ENCODE measurements at places on chromosomes 3 and 15.

GRCh38 chr15:92663250-92663951, 7.8 kb upstream of the FAM174B start:
- no peak for DNase-seq

DNA sequence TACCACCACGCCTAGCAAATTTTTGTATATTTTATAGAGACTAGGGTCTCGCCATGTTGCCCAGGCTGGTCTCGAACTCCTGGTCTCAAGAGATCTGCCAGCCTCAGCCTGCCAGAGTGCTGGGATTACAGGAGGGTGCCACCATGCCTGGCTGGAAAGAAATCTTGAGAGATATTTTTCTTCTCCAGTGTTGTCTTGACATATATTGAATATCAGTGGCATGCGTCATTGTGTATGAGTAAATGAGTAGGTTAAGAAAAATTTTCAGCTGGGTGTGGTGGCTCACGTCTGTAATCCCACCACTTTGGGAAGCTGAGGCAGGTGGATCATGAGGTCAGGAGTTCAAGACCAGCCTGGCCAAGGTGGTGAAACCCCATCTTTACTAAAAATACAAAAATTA, 3.5 kb upstream of the PIF1 start:
- no peak for DNase-seq

DNA sequence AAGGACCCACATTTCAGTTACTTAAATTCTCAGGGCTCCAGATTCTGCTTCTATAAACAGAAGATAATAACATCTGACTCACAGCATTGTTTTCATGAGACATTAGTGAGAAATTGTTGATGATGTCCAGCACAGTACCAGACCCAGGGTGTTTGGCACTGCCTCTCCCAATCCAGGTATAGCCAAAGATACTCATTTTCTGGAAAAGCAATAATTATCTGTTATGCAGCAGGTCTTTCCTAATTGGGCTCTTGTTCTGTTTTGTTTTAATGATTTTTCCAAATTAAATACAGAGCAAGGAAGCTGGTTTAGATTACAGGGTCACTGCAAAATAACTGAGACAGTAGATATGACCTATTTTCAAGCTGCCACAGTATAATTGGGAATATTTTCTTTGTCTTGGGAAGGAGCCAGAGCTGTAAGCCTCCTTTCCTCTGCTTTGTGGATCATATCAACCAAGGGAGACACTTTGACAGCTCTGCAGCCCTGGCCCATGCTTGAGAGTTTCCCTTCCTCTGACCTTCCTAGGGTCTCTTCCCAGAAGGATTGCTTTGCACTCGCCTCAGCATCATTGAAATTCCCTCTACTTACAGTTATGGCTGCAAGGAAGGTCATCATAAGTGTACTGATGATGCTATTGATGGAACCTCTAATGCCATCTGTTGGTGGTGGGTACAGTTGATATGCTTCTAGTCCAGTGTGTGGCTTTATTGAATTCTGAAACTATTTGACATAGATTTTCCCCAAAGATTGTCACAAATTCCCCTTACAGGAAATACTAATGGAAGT, 522.4 kb upstream of the ADAMTS9 start:
- no peak for DNase-seq

GRCh38 chr3:11991751-11992150, 12.4 kb upstream of the SYN2 start:
- DNase-seq = no peak

GRCh38 chr3:74267131-74267530, 347.3 kb downstream of the CNTN3 start:
- DNase-seq = no peak

DNA sequence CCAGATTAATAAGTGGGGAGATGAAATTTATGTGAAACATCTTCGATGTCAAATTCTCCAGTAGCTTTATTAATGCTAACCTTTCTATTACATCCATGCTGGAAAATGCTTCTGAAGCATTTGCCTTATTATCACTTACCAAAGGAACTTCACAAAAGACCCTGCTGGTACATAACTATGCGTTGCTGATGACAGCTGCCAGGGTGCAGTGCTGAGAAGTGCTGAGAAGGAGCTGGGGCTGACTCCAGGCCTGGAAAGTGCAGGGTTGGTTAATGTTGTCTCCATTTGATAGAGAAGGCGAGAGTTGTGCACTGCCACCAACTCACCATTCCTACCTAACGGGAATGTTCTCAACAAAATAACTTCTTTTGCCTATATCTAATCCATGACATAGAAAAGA, 736.0 kb upstream of the NR2F2 start:
- no peak for DNase-seq

DNA sequence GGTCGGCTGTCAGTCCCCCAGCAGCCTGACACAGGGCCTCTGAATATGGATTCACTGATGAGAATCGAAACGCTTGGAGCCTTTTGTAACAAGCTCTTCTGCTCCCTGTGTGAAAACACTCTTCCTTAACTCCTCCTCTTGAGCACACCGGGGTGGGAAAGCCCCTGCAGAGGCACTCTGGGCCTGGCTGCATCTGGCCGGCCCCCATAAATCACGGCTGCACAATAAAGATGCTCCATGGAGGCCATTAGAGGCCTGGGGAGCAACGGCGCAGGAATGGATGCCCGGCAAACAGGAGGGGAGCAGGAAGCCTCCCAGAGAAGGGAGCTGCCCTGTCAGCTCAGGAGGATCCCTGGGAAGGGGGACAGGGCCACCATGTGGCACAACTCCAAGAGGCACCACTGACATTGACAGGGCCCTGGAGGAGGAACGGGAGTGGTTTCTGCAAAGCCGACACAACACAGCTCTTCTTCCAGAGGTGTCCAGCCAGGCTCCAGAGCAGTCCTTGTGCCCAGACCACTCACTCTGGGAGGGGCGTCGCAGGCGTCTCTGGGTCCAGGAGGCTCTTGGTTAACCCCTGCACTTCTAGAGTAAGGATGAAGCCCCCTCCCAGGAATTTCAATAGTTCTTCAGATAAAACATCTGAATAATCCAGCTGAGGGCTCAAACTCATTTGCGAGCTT, 509.3 kb upstream of the PPP2R3A start:
- DNase-seq = no peak

- DNase-seq = no peak
Measured at GRCh38 chr3:89107461-89108290, at the start of gene EPHA3. Gene EPHA3, plus strand, starts transcription at chr3:89107621. Its CDS starts 128 bp downstream, at chr3:89107749.

DNA sequence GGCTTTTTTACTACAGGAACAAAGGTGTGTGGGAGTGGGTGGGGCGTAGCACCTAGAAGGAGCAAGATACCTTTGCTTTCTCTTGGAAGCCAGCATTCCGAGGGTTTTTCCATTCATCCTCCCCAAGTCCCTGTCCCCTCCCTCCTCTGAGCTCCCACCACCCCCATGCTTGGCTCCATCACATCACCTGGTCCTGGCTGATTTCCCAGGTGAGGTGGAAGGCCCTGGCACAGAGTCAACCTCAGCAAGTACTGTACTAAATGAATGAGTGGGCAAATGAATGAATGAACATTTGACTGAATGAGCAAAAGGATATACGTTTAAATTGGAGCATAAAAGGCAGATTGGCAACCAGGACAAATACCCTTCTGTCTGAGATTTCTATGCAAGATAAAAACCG, 45.4 kb downstream of the DZIP1L start:
- DNase-seq = no peak

DNA sequence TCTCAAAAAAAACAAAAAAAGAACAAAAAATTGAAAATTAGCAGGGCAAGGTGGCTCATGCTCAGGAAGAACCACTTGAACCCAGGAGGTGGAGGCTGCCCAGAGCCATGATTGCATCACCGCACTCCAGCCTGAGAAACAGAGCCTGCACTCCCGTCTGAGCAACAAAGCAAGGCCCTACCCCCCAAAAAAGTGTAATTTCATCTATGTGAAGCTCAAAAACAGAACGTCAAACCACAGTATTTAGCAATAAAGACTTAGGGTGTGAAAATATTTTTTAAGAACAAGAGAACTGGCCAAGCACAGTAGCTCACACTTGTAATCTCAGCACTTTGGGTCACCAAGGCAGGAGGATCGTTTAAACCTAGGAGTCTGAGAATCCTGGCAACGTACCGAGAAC, 38.2 kb downstream of the STAG1 start:
- DNase-seq = no peak

GRCh38 chr3:140686948-140687347, 9.1 kb downstream of the TRIM42 start:
- DNase-seq = no peak

DNA sequence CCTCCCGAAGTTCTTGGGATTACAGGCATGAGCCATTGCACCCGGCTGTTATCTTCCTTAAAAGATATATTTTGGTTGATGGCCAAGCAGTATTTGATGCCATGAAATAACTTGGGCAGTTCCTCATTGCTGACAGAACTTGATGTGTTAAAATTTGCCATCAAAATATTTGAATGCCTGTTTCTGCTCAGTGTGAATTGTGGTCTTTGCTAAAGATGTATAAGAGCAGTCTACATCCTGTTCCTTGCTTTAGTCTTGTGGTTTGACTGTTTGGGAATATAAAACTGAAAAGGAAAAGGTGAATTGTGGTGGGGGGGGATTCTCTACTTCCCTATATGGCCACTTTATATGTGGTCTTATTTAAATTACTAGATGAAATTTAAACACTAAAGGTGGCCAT, 14.0 kb downstream of the TRIM71 start:
- no peak for DNase-seq

DNA sequence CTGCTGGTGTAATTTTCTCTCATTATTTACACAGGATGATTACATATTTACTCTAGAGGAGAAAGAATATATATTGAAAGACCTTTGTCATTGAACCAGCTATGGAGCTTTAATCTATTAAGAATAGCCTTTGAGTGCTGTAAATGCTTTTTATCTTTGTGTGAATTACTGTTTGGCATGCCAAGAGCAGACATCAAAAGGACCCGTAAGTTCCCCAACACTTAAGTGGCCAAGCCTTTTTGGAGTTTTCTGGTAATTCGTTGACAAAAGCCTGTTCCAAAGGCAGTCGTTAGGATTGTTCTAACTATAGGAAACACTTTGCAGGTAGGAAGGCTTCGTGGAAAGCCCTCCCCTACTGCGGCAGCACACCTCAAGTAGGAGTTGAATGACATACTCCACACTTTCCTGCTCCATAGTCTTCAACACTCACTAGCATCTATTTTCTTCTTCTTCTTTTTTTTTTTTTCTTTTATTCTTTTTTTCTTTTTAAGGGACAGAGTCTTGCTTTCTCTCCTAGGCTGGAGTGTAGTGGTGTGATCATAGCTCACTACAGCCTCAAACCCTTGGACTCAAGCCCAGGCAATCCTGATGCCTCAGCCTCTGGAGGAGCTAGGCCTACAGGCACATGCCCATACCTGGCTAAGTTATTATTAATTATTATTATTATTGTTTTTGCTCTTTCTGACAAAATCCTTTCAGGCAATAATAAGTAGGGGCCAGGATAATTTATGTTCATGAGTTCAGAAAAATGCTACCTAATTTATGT, 98.6 kb downstream of the SUCNR1 start:
- DNase-seq = no peak

DNA sequence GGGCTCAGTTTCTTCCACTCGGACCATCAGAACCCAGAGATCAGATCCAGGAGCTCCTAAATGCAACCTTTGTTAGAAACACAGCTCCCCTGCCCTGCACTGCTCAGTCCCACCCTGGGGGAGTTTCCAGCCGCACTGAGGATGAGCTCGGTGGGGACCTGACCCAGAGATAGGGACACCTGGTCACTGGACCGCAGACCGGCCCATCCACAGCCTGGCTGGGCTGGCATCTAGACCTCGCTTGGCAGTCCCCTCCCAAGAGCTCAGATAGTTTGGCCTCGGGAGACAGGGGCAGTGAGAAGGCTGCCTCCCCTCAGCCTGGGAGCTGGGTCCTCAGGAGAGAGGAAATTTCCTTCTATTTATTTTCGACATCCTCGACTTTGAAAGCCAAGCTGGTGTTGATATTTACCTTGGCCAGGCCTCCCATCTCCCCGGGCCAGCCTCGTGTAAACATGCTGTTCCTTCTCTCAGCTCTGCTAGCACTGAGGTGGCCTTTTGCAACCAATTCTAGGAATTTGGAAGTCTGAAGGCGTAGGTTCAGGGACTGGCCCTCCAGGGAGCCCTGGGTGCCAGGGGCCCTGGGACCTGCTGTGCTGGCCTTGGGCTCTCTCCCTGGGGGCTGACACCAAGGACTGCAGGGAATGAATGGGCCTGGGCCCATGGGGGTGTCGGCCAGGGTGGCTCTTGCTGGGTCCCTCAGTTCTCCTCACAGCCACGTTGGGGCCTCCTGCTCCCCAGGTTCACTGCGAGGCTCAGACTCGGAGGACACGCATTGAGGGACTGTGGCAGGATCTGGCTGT, 90.1 kb downstream of the VGLL4 start:
- DNase-seq = no peak

DNA sequence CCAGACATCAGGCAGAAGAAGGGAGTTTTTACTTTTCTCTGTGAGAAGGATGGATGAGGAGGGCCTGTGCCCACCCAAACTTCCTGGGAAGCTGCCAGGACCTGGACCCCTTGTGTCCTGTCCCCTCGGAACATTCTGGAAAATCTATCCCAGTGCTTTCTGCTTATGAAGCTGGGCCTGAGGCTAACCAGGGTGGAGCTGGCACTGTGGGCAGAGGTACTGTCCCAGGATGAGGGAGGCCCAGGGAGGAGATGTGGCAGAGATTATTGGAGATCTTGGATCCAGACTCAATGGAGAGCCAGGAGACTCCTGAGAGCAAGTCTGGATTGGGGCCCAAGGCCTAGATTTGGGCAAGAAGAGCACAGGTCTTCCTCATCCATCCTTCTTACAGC, 44.4 kb downstream of the SPSB4 start:
- no peak for DNase-seq

GRCh38 chr3:72517921-72518424, 330.3 kb downstream of the SHQ1 start:
- DNase-seq = no peak

GRCh38 chr15:61390138-61390537, 161.0 kb upstream of the RORA start:
- no peak for DNase-seq

GRCh38 chr3:152356870-152357276, 88.1 kb downstream of the MBNL1 start:
- no peak for DNase-seq

DNA sequence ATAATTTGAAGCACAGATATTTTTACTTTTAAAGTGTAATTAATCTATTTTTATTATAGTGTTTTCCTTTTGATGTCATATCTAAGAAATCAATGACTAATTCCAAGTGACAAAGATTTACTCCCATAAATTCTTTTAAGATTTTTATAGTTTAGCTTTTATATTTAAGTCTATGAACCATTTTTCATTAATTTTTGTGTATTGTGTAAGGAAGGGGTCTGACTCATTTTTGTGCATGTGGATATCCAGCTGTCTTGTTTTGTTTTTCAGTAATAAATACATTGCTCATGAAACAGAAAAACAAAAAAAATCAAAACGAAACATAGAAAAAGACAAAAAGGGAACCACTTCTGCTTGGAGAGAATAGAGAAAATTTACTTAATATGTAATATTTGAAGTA, 145.1 kb downstream of the EPHA6 start:
- no peak for DNase-seq

DNA sequence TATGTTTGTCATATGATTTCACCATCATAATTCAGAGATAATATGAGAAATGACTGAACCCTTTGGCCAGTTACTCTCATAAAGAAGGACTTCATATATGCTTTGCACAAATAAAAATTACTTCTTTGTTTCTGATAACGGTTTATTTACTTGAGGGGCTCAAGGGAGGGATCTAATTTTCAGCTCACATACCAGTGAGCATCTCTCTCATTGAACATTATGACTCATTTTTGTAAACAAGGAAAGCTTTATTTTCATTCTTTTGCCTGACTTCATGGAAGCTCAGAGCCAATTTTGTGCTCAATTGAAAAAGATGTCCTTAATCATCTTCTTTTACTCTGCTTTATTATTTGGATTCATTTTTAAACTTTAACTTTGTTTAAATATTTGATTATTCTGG, 5.8 kb downstream of the NLGN1 start:
- DNase-seq = no peak
